Activated effector memory CD4-positive, alpha-beta T cell treated with Interleukin-2 at 50 U/mL for 16 hours (primary cell): ENCODE measurements at places on chromosomes 12 and 14.
A peak's percentile ranks its signal among the peaks of the same experiment; 100 is the strongest.

- DNase-seq, result no peak
Measured at GRCh38 chr12:3529281-3529680, 38.3 kb downstream of the PRMT8 start.

DNA sequence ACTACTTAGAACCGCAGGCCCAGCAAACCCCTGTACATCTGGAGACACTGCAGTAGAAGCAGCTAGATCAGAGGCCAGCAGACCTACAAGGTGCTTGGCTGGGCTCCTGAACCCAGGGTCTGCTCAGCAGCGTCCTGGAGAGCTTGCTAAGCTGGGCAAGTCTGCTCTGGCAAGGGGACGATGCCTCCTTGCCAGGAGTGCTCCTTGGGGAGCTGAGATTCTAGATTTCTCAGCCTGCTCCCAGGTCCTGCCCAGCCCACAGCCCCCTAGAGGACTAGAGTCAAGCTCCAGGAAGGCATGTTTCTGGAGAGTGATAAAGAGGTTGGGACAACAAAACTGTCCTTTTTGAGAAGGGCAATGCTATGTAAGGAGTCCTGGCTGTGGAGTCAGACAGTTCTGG is 60.3 kb downstream of the HSPB8 start:
- DNase-seq, result no peak

GRCh38 chr12:91356405-91356804 is 173.8 kb upstream of the DCN start:
- no peak for DNase-seq

DNA sequence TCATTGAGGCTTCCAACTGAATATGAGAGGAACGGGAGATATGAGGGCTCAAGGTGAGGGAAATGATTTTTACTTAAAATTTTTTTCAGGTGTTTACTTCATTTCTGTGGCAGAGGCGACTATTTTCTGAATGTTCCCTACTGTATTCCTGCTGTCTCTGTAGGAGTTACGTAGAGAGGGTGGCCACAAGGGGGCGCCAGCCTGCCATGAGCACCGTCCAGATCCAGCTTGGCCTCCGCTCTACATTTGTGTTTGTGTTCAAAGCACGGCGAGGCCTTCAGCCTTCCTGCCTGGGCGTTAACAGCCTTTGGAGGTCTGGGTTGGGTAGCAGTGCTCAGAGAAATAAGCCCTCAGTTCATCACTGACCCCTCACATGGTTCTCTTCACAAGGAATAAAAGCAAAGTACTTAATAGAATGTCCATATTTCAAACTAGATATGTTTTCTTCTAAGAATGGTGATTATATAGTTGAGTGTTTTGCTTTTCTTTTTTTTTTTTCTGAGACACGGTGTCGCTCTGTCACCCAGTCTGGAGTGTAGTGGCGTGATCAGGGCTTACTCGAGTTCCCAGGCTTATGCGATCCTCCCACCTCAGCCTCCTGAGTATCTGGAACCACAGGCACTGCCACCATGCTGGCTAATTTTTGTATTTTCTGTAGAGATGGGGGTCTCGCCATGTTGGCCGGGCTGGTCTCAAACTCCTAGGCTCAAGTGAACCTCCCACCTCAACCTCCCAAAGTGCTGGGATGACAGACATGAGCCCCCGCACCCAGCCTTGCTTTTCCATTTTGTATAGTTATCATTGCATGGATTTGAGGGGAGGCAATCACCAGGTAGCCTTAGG is 22.3 kb downstream of the CKB start:
- peak; percentile 59 for DNase-seq
